Activated T-helper 17 cell treated with anti-CD3 and anti-CD28 coated beads, Interleukin-2, amount 50 U/mL, for 72 hours (primary cell): ENCODE measurements at places on chromosomes 4 and X.

DNA sequence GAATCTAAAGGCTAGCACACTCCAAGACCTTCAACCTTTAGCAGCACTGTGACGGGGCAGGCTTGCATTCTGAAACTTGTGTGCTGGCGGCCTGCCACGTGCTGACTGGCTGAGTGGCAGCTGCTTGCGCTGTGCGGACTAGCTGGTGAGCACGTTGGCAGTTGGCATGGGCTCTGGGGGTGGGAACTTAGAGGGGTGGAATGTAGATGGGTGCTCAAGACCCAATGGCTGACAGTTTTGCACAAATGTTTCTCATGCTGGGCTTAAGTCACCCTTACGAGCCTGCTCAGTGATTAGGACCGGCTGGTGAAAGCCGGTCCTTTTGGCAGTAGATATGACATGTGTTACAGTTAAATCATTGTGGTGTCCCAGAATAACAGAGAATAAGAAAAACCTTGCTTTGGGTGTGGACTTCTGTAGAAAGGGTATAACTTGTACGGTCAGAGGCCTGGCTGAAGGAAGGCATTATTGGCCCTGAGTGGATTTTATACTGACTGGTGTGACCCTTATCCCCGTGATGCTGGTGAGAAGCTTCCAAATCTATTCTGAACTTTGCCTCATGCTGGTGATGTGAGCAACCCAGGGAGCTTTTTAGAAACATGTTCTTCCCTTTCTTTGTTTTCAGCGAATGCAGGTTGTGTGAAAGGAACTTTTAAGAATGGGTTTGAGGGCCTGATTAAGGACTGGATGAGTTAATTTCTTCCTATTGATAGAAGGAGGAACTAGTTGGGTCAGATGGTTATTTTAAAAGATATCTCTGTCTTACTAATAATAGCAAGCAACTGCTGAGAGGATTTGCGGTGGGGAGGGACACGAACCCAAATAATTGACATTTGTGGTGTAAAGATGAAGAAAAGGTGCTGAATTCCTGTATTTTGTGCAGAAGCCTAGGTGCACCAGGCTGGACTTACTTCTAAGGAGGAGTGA, 107.4 kb upstream of the SLC4A4 start:
- no peak for ATAC-seq

DNA sequence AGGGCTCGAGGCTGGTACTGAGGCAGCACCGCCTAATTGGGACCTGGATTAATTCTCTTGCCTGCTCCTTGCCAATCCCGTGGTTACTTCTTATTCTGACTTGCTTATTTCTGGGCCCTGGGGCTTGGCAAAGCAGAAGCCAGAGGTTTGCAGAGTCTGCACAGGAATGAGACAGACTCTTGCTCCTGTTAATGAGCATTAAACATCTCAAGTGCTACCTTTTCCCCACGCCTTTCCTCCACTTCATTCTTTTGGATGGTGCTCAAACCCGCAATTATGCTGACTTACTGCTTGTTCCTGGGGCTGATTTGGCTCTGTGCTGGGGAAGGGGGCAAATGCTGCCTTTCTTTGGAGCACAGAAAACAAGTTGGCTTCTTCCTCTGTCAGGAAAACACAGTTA, 16.5 kb upstream of the STOX2 start:
- ATAC-seq, result no peak

GRCh38 chr4:153348006-153348405, 3.5 kb downstream of the MND1 start:
- ATAC-seq, result no peak

DNA sequence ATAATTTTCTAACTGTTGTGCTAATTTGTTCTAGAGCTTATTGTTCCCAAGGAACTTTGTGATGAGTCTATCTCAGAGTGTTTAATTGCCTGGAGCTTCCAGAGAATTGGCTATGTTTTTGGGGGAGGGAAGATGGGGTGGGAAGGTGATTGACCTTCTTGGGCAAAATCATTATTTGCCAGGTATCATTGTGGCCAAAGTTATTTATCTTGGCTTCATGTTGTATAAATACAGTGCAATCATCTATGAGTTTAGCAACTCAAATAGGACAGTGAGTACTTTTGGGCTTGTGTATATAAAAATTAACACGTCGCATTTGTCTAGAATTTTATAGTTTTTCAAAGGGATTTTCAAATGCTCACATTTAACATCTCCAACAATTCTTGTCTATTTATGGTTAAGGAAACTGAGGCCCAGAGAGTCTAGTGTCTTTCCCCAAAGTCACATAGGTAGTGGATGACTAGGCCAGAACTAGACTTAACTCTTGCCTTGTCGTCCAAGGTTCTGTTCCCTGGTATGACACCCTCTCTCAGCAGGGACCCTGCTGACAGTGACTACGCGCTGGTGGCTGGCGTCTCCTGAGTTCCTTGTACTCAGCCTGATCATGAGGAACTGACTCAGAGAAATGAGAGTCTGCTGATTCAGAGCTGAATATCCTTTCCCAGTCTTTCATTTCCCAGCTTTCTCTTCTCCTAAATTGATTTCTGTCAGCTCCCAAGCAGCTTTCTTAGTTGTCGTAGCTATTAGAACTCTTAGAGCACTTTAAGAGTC, 27.7 kb downstream of the FNIP2 start:
- peak; percentile 52 for ATAC-seq

- ATAC-seq, result no peak
These were observed 26.4 kb upstream of the SMIM14 start for GRCh38 chr4:39664828-39665731.
